Activated naive CD8-positive, alpha-beta T cell treated with anti-CD3 and anti-CD28 coated beads for 36 hours (primary cell): ENCODE measurements at places on chromosomes 16 and 17.

- DNase-seq = no peak
Measured at GRCh38 chr17:2455956-2456355, 55.1 kb upstream of the MNT start.

- no peak for DNase-seq
Measured at GRCh38 chr16:66996324-66996982, 8.1 kb downstream of the CES4A start.

DNA sequence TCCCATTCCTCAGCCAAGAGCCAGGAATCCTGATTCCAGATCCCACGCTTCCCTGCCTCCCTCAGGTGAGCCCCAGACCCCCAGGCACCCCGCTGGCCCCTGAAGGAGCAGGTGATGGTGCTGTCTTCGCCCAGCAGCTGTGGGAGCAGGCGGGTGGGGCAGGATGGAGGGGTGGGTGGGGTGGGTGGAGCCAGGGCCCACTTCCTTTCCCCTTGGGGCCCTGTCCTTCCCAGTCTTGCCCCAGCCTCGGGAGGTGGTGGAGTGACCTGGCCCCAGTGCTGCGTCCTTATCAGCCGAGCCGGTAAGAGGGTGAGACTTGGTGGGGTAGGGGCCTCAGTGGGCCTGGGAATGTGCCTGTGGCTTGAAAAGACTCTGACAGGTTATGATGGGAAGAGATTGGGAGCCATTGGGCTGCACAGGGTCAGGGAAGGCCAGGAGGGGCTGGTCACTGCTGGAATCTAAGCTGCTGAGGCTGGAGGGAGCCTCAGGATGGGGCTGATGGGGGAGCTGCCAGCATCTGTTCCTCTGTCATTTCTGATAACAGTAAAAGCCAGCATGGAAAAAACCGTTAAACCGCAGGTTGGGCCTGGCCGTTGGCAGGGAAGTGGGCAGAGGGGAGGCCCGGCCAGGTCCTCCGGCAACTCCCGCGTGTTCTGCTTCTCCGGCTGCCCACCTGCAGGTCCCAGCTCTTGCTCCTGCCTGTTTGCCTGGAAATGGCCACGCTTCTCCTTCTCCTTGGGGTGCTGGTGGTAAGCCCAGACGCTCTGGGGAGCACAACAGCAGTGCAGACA lies at the start of gene SPN:
TSS of gene SPN (plus strand) at position 232 of the 791 bp plus-strand sequence. CDS start at position 714, 482 bp downstream.
- peak; percentile 61 for DNase-seq

DNA sequence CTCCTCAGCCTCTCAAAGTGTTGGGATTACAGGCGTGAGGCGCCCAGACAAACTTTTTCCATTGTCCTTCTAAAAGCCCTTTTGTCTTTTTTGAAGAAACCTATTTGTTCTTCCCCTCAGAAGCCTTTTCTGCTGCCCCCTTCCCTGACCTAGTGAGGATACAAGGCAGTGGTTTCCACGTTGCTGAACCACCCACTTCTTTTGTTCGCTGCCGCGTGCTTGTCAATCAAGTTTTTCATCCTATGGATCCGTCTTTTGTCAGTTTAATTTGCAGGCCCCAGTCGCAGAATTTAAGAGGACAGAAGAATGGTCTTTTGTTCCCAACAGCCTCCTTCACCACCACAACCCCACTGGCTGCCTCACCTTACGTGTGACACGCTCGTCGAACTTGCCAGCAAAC lies 20.2 kb upstream of the GNG13 start:
- no peak for DNase-seq

DNA sequence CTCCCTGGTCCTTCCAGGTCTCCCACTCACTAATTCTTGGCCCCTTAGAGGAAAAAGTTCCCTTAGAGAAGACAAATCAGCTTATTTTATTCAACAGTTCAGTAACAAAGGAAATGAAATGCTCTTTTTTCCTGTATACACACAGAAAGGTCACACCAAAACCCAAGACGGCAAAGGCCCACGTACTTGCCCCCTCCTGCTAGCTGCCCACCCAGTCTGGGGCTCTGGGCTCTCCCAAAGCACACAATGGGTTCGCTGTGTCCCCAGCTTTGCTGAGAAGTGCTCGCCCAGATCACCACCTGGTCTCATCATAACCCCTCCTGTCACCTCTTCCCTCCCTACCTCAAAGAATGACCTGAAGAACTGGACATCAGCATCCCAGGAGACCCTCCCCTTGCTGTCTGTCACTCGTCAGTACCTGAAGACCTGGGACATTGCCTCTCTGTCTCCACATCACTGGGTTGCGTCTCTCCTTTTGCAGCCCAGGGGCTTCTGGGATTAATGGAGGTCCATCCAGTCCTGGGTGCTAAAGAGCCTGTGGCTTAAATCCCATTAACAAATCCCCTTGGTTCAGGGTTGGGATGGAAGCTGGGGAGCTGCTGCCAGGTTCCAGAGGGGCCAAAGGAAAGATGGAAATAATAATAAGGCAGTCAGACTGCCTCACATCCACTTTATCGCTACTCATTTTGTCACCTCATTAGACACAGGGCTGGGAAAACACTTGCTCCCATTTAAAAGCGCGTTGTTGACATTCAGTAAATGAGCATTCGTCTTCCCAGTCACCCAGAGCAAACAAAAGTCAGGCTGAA lies 3.3 kb downstream of the SLC6A4 start:
- no peak for DNase-seq

DNA sequence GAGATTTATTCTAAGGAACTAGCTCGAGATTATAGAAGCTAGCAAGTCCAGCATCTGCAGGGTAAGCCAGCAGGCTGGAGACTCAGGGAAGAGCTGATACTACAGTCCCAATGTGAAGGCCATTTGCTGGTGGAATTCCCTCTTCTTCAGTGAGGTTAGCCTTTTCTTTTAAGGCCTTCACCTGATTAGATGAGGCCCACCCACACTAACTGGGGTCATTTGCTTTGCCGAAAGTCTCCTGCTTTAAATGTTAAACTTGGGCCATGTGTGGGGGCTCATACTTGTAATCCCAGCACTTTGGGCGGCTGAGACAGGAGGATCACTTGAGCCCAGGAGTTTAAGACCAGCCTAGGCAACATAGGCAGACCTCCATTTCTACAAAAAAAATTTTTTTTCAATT lies 168.3 kb downstream of the LGALS9B start:
- DNase-seq = no peak

GRCh38 chr17:2863204-2863603 lies 67.0 kb downstream of the RAP1GAP2 start:
- DNase-seq = no peak

- DNase-seq = no peak
Measured at GRCh38 chr17:10186771-10187410, 11.5 kb downstream of the GAS7 start.
